ENCODE measurements at places on chromosomes 12 and 14. TPM values are rescaled to one million over a fixed set of nuclear protein-coding genes. Genes with fewer than 3 reads are reported as not detected.

The PCNX4 gene
- 36.8 TPM for total RNA-seq

The LRRIQ1 gene
- total RNA-seq = 0.22 TPM

The CPM gene
- total RNA-seq = 6.3 TPM

The MSRB3 gene
- total RNA-seq = 125 TPM

The FAM181A gene
- not detected for total RNA-seq

The OR6C2 gene
- not detected for total RNA-seq

The LALBA gene
- not detected for total RNA-seq

The CAMKK2 gene
- 13.3 TPM for total RNA-seq

The BDKRB2 gene
- total RNA-seq = 0.49 TPM

The BCL2L2 gene
- 37.5 TPM for total RNA-seq

The FAM186B gene
- 0.33 TPM for total RNA-seq

The CLMN gene
- 3.7 TPM for total RNA-seq

The ACTR10 gene
- 71.8 TPM for total RNA-seq

The SSTR1 gene
- total RNA-seq = 0.69 TPM

The C3AR1 gene
- 5.5 TPM for total RNA-seq

The CHD8 gene
- 27.9 TPM for total RNA-seq

DNA sequence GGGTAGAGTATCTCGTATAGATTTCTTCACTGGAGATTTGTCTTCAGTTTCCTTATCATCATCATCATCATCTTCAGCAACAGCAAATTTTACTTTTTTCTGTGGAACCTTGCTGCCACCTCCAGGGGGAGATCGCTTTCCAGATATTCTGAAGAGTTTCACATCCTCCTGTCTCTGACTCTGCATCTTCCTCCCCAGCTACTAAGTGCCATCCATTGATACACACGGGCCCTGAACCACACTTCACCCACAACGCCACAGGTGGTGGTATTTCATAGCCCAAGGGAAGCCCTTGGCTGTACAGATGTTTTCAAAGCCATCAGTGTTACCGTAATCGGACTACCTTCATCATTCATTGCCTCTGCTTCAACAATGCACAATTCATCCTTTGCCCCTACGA is 82.2 kb downstream of the PPP2R5C start:
- no peak for DNase-seq

DNA sequence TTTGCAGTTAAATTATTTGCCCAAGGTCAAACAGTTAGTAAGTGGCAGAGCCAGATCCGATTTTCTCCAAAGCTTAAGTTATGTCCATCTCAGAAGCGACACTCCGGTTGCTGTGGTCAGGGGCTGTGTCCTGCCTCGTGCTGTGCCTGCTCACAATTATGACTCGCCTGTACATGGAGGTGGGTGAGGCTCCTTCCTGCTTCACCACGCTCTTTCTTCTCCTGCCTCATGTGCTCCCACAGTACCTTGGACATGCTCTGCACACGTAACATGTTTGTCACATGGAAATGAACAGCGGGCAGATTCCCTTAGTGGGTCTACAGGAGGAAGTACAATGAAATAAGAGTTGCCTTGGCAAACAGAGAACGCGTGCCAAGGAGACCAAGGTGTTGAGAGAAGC is 62.2 kb upstream of the CCND2 start:
- DNase-seq = no peak

GRCh38 chr12:122141911-122142725 is 31.9 kb downstream of the IL31 start:
- DNase-seq = no peak

- no peak for DNase-seq
These were observed 421.9 kb downstream of the TMEM132D start for GRCh38 chr12:129481921-129482320.

DNA sequence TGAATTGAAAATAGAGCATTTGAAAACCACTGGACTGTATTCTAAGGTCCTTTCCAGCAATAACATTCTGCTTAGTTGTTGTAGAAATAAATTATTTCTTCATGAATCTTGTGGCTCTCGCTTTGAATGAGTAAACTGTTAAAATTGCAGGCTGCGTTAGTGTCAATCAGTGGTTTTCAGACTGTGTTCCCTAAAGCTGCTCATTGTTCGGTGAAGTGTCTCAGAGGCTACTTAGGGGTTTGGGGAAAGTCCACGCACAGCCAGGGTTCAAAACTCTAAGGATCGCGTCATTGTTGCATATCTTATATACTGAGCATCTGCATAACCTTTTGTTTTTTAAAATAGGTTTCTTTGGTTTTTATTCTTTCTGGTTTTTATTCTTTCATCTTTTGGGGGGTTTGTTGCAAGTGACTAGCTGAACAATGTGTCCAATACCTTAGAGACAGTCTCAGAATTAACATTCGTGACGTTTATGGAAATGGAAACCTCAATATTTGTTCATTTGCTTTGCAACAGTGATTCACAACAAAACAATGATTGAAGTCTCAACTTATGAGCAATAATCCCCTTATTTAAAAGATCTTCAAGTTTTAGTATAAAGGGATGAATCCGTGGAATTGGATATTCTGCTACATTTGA is 108.1 kb downstream of the TTLL5 start:
- no peak for DNase-seq

- no peak for DNase-seq
These were observed 208.6 kb upstream of the TMTC1 start for GRCh38 chr12:29992366-29992765.

DNA sequence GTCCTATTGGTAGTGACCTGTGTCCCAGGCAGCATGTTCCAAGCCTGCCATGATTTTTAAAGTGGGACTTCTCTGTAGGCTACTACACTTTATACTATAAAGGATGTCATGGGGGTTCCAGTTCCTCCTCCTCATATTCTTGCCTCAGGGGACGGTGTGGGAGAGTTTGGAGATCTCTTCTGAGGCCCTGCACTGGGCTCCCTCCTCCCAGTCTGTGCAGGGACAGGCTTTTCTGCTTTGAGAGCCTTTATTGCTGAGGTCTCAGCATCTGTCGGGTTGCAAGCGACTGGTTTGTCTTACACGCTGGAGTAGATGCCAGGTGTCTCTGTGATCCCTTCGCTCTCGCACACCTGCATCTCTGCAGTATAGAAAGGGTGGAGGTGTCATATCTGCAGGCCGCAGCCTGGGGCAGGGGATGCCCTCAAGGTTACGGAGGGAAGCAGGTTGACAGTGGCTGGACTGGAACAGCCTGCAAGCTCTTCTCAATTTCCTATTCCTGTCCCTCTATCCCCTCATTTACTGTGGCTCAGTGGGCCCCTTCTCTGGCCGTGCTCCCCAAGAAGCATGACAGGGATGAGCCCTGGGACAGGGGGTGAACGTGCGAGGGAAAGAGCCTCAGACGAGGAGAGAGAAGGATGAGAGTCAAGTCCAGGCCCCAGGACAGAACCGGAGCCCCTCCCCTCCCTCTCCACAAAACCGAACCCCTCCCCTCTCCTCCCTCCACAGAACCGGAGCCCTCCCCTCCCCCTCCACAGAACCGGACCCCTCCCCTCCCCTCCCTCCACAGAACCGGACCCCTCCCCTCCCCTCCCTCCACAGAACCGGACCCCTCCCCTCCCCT is 51.3 kb downstream of the SLC6A12 start:
- DNase-seq = no peak

GRCh38 chr12:98745578-98746391 is 100.7 kb downstream of the APAF1 start:
- DNase-seq = no peak

DNA sequence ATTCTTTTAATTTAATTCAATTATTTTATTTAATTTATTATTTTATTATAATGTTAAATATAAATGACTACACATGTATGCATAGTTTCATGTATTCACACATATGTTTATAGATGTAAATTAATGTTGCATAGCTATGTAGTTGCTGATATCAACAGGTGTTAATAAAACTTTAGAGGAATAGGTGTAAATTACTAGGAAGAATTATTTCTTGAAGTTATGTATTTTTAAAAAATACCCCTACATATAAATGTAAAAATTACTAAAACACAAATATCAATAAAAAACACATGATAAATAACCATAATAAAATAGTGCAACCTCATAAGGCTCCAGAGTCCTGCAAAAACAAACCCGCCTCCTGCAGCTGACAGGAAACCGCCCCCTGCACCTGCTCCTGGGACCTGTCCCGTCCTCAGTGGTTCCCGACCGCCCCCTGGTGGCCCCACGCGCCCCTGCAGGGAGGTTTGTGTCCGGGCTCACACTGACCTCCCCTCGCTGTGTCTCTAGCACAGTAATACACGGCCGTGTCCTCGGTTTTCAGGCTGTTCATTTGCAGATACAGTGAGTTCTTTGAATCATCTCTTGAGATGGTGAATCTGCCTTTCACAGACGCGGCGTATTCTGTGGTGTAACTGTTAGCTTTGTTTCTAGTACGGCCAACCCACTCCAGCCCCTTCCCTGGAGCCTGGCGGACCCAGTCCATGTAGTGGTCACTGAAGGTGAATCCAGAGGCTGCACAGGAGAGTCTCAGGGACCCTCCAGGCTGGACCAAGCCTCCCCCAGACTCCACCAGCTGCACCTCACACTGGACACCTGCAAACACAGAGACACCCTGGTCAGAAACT is 1264.0 kb downstream of the TMEM121 start:
- DNase-seq = peak; percentile 44

GRCh38 chr14:76706811-76707210 is 54.5 kb upstream of the VASH1 start:
- DNase-seq = no peak

- DNase-seq = no peak
These were observed 101.6 kb downstream of the PELI2 start for GRCh38 chr14:56219666-56220413.

DNA sequence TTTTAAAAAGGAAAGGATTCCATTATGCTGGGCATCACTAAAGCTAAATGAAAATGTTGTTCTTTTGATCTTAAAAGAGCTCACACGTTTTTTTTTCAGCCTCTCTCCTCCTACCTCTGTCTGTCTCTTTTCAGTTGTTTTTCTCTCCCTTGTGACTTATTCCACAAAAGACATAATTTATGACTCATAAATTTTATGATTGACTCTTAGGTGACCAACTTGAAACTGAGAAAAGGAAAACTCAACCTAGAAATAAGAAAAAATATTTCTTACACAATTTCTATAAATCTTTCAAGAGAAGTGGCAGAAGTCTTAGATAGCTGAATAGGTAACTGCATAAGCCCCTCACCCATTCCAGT is 227.7 kb upstream of the DDHD1 start:
- DNase-seq = no peak

- no peak for DNase-seq
These were observed 261.4 kb upstream of the USP15 start for GRCh38 chr12:61998791-61999190.

DNA sequence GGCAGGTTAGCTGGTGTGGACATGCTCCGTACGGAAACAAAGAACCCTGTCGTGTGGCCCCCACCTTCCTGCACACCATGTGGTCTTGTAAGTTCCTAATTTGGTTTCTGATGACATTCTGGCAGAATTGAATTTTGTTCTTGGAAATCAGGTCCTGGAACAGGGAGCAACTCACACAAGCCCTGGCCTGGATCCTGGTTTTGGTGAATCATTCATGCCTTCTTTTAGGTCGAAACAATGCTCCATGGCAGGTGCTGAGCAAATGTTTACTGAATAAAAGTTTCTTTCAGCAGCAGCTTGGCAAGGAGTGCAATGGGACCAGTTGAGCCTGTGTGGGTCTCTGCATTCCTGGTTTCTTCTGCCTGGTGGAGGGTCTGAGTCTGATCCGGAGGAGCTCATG is 978.4 kb downstream of the BCL11B start:
- no peak for DNase-seq

DNA sequence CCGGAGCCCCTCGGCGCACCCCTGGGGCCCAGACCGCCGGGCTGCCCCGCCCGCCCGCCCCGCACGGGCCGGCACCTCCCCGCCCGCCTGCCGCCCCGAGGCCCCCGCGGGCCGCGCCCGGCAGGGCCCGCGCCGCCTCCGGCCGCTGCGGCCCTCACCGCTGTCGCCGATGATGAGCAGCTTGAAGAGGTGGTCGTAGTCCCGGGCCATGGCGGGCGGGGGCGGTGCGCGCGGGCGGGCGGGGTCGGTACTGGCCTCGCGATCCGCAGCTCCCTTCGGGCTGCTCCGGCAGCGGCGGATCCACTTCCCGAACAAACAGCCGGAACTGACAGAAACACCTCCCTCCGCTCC is at the start of gene RAB35:
TSS of gene RAB35 (minus strand) at position 313 of the 351 bp plus-strand sequence. CDS start at position 210, 103 bp downstream.
- no peak for DNase-seq

- no peak for DNase-seq
These were observed 20.8 kb downstream of the PSMA3 start for GRCh38 chr14:58265401-58265800.

DNA sequence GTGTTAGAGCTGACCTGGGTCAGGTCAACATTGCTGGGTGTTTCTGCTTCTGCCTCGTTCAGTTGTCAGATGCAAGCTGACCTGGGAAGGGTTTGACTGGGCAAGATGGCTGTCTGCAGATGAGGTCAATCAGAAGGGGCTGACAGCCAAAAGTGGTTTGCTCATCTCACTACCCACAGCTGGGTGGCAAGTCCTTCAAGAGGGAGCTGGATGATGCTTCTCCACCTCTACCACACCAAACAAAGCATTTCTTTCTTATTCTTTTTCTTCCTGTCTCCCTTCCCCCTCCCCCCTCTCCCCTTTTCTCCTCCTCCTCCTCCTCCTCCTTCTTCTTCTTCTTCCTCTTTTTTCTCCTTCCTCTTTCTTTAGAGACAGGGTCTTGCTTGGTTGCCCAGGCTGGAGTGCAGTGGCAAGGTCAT is 268.2 kb upstream of the PLEKHG7 start:
- no peak for DNase-seq

DNA sequence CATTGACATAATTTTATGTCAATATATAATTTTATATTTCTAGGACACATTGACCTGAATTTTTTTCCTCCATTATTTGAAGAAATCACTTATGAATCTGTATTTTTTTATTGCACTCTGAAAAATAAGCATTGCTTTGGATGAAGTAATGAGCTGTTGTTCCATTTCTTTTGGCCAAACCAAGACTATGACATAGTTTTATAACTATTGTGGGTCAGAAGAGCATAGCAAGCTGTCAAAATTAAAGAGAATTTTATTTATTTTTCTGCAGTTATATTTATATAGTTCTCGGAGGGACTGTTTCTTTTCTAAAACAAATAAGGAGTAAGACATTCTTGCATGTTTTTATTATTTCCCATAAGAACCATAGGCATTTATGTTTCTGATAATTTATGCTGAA is 8.5 kb downstream of the C12orf75 start:
- no peak for DNase-seq

GRCh38 chr12:93825931-93826555 is 148.9 kb downstream of the CRADD start:
- no peak for DNase-seq

DNA sequence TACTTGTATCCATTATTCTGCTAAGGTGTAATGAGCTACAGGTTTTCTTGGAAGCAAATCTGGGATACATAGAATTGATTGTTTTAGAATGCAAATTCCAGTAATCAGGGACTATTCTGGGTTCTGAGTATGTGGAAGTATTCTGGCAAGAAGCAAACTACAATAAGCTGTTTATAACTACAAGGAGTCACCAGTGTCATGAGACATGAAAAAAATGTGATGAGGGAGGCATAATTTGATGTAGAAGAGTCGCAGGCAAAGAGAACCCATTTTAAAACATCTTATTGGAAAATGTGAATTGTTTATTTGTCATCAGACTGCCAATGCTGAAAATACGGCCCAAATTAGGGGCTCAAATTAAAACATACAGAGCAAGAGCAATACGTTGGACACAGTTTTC is 321.8 kb upstream of the E2F7 start:
- DNase-seq = no peak

All from left ventricle myocardium inferior (tissue), 1 donor.